ENCODE measurements at places on chromosomes 11 and 22.

DNA sequence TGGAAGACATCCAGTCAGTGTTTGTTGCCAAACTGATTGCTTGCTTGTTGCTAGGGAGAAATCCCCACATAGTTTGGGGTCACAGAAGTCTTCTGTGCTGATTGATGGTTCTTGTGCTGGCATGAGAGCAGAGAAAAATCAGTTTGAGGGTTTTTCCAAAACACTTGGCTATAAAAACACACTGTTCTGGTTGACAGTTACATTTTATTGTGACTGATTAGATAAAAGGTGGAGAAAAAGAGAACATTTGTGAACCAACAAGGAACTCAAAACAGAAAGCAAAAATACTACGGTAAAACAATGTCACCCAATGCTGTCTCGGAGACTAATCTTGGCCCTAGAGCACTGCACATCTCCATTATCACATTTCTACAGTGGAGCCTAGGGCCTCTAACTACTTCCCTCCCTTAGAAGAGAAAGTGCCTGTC is 14.4 kb upstream of the EIF4G2 start:
- no peak for DNase-seq

- DNase-seq, result peak; percentile 16
Observed at GRCh38 chr11:107999759-108000455, 8.8 kb upstream of the CUL5 start.

- no peak for DNase-seq
Observed at GRCh38 chr11:25602149-25602548, 729.8 kb upstream of the ANO3 start.

DNA sequence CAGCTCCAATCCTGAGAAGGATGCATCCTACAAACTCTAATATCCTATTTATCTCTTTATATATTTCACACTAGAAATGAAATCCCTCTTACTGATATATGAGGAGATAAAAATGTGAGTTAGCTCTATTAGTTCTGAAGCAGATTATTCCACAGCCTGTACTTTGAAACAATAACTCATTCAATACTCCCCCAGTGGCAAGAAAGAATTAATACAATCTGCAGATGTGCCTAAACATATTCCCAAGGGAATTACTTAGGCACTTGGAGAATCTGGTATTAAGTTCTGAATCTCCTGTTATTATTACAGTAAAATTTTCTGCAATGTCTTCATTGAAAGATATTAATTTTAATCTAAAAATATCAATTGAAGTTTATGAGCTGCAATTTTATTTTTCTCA is 59.4 kb downstream of the DDI1 start:
- no peak for DNase-seq

- no peak for DNase-seq
Observed at GRCh38 chr11:67594480-67594879, 10.9 kb downstream of the GSTP1 start.

DNA sequence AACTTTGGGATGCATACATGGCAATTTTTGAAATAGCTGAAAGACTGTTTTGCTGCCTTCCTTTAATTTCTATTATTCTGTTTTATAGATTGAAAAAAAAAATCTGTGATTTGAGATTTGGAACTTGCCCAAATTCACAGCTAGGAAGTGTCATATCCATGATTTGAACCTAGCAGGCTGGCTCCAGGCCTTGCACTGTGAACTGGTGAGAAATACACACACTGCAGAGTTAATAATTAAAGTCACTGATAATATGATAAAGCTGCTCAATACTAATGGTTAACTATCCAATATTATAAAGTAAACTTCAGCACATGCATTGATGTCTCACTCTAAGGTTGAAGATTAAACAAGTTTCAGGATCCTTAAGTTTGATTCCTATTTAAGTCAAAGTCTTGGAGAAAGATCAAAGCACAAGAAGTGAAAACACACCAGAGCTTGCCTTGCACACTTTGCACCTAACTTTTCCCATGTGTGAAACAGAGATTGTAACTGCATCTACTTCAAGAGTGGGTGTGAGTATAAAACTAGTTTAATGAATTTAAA is 150.6 kb upstream of the CCDC179 start:
- no peak for DNase-seq

GRCh38 chr11:104402812-104403521 is 239.0 kb upstream of the PDGFD start:
- no peak for DNase-seq

All from NCI-H2107 (cell line).